ENCODE measurements at places on chromosomes 7 and 10. TPM values are rescaled to one million over a fixed set of nuclear protein-coding genes. Genes with fewer than 3 reads are reported as not detected.

GRCh38 chr10:986881-987619, 1.2 kb upstream of the GTPBP4 start:
- peaks cover 20% of the 10 kb centered on the region for H3K4me1 ChIP-seq
- peaks cover 14% of the 10 kb centered on the region for H3K36me3 ChIP-seq
- no peaks in the 10 kb centered on the region for H3K27me3 ChIP-seq

- H3K27me3 ChIP-seq, result no peaks in the 10 kb centered on the region
- peak overlapping the region; percentile 88 for H3K27ac ChIP-seq
- H3K4me3 ChIP-seq, result peak overlapping the region; percentile 89
- H3K36me3 ChIP-seq, result peaks cover 8% of the 10 kb centered on the region
- no peaks in the 10 kb centered on the region for H3K4me1 ChIP-seq
Measured at GRCh38 chr7:149261316-149261828, 624 bp upstream of the ZNF783 start.

GRCh38 chr10:88526501-88527105, 56.5 kb downstream of the RNLS start:
- peaks cover 17% of the 10 kb centered on the region for H3K4me1 ChIP-seq
- no peak overlapping the region for H3K27ac ChIP-seq
- no peak for DNase-seq
- H3K27me3 ChIP-seq, result no peaks in the 10 kb centered on the region
- H3K4me3 ChIP-seq, result no peak overlapping the region
- no peaks in the 10 kb centered on the region for H3K36me3 ChIP-seq

- DNase-seq, result no peak
- H3K36me3 ChIP-seq, result peaks cover 4% of the 10 kb centered on the region
- H3K4me1 ChIP-seq, result peaks cover 30% of the 10 kb centered on the region
- H3K27ac ChIP-seq, result peak overlapping the region; percentile 61
Measured at GRCh38 chr10:78552261-78552811, 516.4 kb upstream of the ZMIZ1 start.

GRCh38 chr10:28841625-28842024, 164.3 kb downstream of the BAMBI start:
- no peak overlapping the region for H3K27ac ChIP-seq
- H3K4me3 ChIP-seq, result no peak overlapping the region
- H3K27me3 ChIP-seq, result no peaks in the 10 kb centered on the region
- peaks cover 22% of the 10 kb centered on the region for H3K4me1 ChIP-seq
- no peak for DNase-seq

GRCh38 chr10:114615600-114616007, 42.5 kb downstream of the ABLIM1 start:
- peak overlapping the region; percentile 73 for H3K27ac ChIP-seq
- peaks cover 12% of the 10 kb centered on the region for H3K4me1 ChIP-seq
- peak overlapping the region; percentile 56 for H3K4me3 ChIP-seq
- H3K36me3 ChIP-seq, result no peaks in the 10 kb centered on the region

- H3K4me1 ChIP-seq, result no peaks in the 10 kb centered on the region
- H3K4me3 ChIP-seq, result no peak overlapping the region
- peaks cover 14% of the 10 kb centered on the region for H3K36me3 ChIP-seq
Measured at GRCh38 chr10:122990278-122990677, 10.1 kb downstream of the PSTK start.

DNA sequence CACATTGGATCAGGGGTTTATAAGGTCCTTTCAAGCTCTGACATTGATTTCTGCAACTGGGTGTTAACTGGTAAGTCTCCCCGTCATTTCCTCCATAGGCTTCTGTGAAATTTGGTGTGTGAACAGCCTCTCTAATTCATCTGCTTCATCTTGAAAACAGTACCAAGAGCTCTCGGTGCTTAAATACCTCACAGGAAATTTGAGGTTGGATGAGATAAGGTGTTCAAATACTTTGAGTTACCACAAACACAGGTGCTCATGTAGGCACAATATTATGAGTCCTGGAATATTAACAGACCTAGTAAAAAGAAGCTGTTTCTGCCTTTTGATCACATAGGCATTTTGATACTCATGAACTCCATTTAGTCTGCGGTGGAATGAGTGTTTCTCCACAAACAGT, 85.2 kb downstream of the RTKN2 start:
- H3K4me1 ChIP-seq, result peaks cover 17% of the 10 kb centered on the region
- H3K36me3 ChIP-seq, result peaks cover 3% of the 10 kb centered on the region
- H3K27me3 ChIP-seq, result no peaks in the 10 kb centered on the region
- no peak overlapping the region for H3K4me3 ChIP-seq

DNA sequence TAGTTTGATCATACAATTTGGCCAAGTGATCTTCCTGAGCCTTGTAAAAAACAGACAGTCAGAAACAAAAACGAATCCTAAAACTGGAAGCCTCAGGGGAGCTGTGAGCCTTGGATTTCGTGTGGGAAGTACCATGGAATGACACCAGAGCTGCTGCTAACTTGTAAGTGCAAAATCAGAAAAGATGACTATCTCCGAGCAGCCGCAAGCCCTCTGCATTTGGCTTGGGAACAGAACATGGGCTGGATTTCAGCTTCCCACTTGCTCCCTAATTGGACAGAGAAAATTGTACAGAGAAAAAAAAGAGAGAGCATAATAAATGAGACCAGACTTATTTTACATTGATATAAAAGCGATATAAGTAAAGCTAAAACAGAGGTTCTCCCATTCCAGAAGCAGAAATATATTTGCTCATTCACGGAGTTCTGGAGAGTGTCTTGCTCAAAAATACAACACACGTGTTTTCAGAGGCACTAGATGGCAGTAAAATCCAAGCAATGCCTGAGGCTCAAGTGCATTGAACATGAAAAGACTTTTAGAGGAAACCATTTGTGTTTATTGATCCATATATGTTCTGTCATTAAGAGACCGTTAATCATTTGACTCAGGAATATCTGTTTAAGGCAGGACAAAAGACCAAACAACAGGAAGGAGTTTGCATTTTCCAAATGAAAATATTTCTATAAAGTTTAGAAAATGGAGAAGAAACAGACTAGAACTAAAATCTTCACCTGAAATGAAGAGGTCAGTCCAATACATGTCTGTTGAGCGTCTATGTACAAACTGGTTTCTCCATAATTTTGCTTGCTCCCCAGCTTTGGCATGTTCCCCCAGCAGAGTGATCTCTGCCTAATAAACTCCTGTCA, 78.3 kb upstream of the SLC26A5 start:
- no peak overlapping the region for H3K27ac ChIP-seq
- DNase-seq, result no peak

The ARHGEF5 gene
- 51.2 TPM for total RNA-seq

GRCh38 chr7:6650521-6651011, 13.4 kb downstream of the ZNF316 start:
- no peak overlapping the region for H3K4me3 ChIP-seq
- no peak for DNase-seq
- H3K27ac ChIP-seq, result no peak overlapping the region
- H3K4me1 ChIP-seq, result no peaks in the 10 kb centered on the region
- H3K36me3 ChIP-seq, result peaks cover 21% of the 10 kb centered on the region

GRCh38 chr10:6116806-6117205, 28.0 kb downstream of the RBM17 start:
- peaks cover 4% of the 10 kb centered on the region for H3K4me1 ChIP-seq
- no peaks in the 10 kb centered on the region for H3K27me3 ChIP-seq
- peaks cover 29% of the 10 kb centered on the region for H3K36me3 ChIP-seq
- H3K4me3 ChIP-seq, result no peak overlapping the region

DNA sequence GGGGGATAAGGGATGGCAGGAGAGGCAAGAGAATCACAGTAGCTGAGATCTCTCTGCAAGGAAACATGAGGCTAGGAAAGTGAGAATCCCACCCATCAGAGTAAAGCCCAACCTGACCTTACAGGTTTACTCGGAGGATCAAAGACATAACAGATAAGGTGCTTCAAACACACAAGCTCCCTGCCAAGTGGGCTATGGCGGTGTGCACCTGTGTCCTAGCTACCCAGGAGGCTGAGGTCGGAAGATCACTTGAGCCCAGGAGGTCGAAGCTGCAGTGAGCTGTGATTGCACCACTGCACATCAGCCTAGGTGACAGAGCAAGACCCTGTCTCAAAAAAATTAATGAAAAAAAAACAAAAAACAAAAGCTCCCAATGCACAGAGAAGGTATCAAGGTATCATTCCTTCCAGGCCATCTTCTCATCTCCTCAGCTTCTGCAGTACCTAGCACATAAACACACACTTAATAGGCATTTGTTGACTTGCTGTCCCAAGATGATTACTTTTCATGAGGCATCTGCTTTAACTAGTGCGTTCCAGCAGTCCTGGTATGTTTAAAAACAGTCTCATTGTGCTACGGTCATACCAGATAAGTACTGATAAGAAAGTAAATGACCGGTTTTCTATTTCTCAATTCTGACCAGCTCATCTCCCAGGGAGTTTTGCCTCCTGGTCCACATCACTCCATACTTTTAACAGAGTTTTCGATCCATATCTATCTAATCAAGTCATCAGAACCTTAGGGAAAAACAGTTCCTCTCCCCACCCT, 13.3 kb downstream of the GNA12 start:
- H3K4me3 ChIP-seq, result no peak overlapping the region
- no peak overlapping the region for H3K27ac ChIP-seq
- H3K4me1 ChIP-seq, result peaks cover 24% of the 10 kb centered on the region

GRCh38 chr7:21548491-21548890, 5.7 kb downstream of the DNAH11 start:
- no peak overlapping the region for H3K4me3 ChIP-seq
- H3K27me3 ChIP-seq, result peaks cover 38% of the 10 kb centered on the region
- peaks cover 4% of the 10 kb centered on the region for H3K36me3 ChIP-seq
- H3K4me1 ChIP-seq, result peaks cover 18% of the 10 kb centered on the region

- H3K36me3 ChIP-seq, result no peaks in the 10 kb centered on the region
- no peaks in the 10 kb centered on the region for H3K4me1 ChIP-seq
- H3K27me3 ChIP-seq, result peaks cover 5% of the 10 kb centered on the region
- no peak overlapping the region for H3K27ac ChIP-seq
Measured at GRCh38 chr10:18099415-18099814, 40.8 kb upstream of the CACNB2 start.

DNA sequence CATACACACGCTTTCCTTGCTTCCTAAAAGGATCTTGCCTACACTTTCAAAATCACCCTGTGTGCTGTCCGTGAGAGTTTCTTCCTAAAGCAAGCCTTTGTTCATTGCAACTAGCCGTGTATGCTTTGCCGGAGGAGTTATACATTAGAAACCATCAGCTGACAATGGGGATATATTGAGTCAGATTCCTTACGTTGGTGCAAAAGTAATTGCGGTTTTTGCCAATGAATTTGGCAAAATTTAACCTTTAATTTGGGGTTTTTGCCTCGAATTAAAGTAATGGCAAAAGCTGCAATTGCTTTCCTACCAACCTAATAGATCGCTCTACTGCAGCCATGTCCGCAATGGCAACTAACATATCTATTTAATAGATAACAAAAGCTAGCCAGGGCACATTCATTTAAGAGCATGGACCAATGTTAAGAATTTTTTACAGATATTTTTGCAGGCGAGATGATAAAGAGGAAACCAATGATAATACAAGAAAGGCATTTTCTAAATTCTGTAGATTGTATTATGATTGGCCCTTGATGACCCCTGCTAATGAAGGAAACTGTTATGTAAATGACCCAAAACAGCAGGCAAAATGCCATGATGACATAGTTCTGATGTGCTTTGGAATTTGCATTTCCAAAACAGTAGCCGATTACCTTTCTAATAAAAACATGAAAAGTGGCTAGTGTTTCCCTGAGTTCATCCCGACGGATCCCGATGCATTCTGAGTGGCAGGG, 184.8 kb upstream of the NRP1 start:
- H3K4me1 ChIP-seq, result peaks cover 16% of the 10 kb centered on the region
- DNase-seq, result no peak
- H3K27ac ChIP-seq, result no peak overlapping the region
- no peak overlapping the region for H3K4me3 ChIP-seq

The SPDYE2B gene
- not detected for total RNA-seq

- H3K4me1 ChIP-seq, result peaks cover 11% of the 10 kb centered on the region
- no peak for DNase-seq
- no peak overlapping the region for H3K27ac ChIP-seq
- no peaks in the 10 kb centered on the region for H3K36me3 ChIP-seq
- H3K27me3 ChIP-seq, result peaks cover 74% of the 10 kb centered on the region
Measured at GRCh38 chr7:50305583-50306493, 1.3 kb downstream of the IKZF1 start.

The PHF14 gene
- 45.1 TPM for total RNA-seq

The CYP26C1 gene
- not detected for total RNA-seq

- H3K27me3 ChIP-seq, result peaks cover 3% of the 10 kb centered on the region
- H3K4me1 ChIP-seq, result peaks cover 4% of the 10 kb centered on the region
- no peak for DNase-seq
- H3K27ac ChIP-seq, result no peak overlapping the region
- no peak overlapping the region for H3K4me3 ChIP-seq
- no peaks in the 10 kb centered on the region for H3K36me3 ChIP-seq
Measured at GRCh38 chr7:116679500-116679899, 7.5 kb downstream of the MET start.

DNA sequence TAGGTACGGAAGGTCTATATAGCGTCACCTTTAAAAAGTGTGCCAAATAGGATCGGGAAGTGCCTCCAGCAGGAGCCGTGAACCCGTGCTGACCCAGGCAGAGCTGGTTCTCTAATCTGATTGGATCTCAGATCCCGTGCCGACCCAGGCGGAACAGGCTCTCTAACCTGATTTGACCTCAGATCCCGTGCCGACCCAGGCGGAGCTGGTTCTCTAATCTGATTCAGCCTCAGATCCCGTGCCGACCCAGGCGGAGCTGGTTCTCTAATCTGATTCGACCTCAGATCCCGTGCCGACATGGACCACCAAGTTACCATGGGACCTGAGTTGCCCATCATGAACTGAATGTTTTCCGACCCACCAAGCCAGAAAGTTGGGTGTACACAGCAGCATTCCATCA, 463.9 kb downstream of the PTPRN2 start:
- H3K4me1 ChIP-seq, result no peaks in the 10 kb centered on the region
- H3K36me3 ChIP-seq, result no peaks in the 10 kb centered on the region
- no peaks in the 10 kb centered on the region for H3K27me3 ChIP-seq
- no peak overlapping the region for H3K4me3 ChIP-seq
- no peak overlapping the region for H3K27ac ChIP-seq

The LIPJ gene
- total RNA-seq, result 0.29 TPM

- H3K27ac ChIP-seq, result no peak overlapping the region
- H3K4me1 ChIP-seq, result no peaks in the 10 kb centered on the region
- H3K4me3 ChIP-seq, result no peak overlapping the region
Measured at GRCh38 chr7:111042842-111043241, 48.1 kb upstream of the LRRN3 start.

DNA sequence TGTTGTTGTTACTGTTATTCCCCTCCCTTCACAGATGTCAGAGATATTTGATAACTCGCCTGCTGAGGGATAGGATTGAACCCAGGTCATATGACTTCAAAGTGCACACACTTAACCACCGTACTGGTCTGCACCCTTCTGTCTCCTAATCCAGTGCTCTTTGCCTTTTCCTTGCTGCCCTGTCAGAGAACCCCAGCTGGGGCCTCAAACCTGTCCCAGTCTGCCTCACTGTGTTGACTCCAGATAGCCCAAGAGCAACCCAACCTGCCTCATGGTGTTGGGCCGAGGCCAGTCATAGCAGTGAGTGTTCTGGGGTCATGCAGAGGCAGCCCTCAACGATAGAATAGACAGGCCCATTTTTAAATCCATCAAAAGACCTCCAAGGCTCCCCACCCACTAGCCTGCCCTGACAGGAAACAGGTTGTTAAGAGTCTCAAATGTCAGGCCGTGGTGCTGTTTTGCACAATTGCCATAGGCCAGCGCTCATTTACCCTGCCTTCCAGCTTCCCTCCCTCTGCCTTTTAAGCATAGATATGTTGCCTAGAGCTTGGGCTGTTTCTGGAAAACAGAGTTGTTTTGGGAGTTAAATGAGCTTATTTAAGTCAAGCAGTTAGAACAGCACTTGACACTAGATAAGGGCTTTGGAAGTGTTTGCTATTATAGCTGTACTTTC, 37.0 kb upstream of the PDCD4 start:
- DNase-seq, result no peak
- H3K27ac ChIP-seq, result peak overlapping the region; percentile 83
- H3K4me3 ChIP-seq, result peak overlapping the region; percentile 60
- peaks cover 52% of the 10 kb centered on the region for H3K4me1 ChIP-seq
- peaks cover 8% of the 10 kb centered on the region for H3K36me3 ChIP-seq

Measured in type B pancreatic cell (in vitro differentiated cells).